ENCODE measurements at places on chromosomes 1 and 21.

GRCh38 chr1:17909634-17910033 is 154.5 kb downstream of the ACTL8 start:
- DNase-seq, result peak; percentile 21

- DNase-seq, result no peak
These were observed 12.4 kb downstream of the SLC30A1 start for GRCh38 chr1:211566431-211567025.

- DNase-seq, result no peak
These were observed 415.0 kb upstream of the ESRRG start for GRCh38 chr1:217138173-217138765.

GRCh38 chr1:236421022-236421421 is 26.9 kb downstream of the EDARADD start:
- no peak for DNase-seq

GRCh38 chr1:213166852-213167251 is 115.8 kb downstream of the RPS6KC1 start:
- DNase-seq, result no peak

DNA sequence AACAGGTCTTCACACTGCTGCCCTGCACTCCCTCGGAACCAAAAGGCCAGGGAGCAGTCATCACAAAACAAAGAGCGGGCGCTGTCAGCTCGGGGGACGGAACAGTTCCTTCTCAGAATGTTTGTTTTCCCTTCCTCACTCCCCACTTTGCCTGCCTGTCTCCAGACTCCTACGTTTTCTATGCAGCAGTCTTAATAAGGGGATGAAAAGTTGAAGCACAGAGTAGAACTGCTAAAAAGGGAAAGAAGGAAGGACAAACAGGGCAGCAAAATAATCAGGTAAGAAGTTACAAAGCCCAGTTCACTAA is 738 bp upstream of the GPR161 start:
- DNase-seq, result no peak

- no peak for DNase-seq
These were observed 166.1 kb downstream of the HIVEP3 start for GRCh38 chr1:41752514-41753170.

- no peak for DNase-seq
These were observed 19.2 kb upstream of the TRAF3IP3 start for GRCh38 chr1:209736490-209737117.

DNA sequence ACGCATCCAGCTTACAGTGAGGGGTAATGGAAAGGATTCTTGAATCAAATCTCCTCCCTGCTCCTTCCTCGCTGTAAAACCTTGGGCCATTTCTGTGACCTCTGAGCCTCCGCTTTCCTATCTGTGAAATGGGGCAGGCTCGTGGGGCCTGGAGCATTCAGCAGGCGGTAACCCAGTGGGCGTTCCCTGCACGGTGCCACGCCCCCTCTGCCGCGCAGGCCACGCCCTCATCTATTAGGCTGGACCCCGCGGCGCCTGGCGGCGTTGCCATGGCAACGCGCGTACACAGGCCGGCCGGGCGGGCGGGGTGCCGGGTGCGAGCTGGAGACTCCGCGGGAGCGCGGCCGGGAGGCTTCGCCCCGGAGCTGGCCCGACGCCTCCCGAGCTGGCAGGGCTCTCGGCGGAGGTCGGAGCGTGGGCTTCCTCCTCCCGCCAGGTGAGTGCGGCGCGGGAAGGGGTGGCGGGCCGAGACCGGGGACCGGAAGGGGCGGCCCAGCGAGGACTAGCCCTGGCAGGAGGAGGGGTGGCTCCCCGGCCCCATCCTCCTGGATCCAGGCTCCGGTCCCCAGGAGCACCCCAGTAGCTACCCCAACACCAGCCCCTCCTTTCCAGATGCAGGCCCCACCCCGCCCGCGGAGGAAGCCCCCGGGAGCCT is at the start of gene FHAD1:
TSS of gene FHAD1 (plus strand) at position 264 of the 655 bp plus-strand sequence. CDS start 4,562 bp downstream, outside the sequence.
- DNase-seq, result no peak

GRCh38 chr1:3213730-3214129 is 144.7 kb downstream of the PRDM16 start:
- DNase-seq, result no peak

- DNase-seq, result no peak
These were observed 2.9 kb downstream of the GPR37L1 start for GRCh38 chr1:202125611-202126010.

- no peak for DNase-seq
These were observed 10.0 kb upstream of the RPE65 start for GRCh38 chr1:68459796-68460195.

GRCh38 chr1:219340796-219341195 is 167.1 kb downstream of the LYPLAL1 start:
- no peak for DNase-seq

DNA sequence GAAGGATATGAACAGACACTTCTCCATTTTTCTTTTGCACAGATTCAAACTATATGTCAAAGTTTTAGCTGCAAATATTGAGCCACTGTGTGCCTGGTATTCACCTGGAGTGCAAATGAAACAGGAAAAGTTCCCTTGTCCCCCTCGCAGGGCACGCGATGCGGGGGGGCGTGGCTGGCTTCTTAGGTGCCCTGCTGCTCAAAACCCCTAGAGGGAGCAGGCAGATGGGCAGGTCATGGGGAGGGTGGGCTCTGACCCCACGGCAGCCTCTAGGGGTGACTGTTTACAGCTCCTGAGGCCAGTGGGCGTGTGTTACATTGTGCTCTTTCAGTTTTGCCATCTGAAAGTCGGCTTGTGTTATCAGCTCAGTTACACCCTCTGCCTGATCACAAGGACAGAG is 931.2 kb upstream of the B3GALT2 start:
- DNase-seq, result peak; percentile 1

- peak; percentile 43 for DNase-seq
These were observed 602 bp upstream of the RIMKLA start for GRCh38 chr1:42379794-42380585.

DNA sequence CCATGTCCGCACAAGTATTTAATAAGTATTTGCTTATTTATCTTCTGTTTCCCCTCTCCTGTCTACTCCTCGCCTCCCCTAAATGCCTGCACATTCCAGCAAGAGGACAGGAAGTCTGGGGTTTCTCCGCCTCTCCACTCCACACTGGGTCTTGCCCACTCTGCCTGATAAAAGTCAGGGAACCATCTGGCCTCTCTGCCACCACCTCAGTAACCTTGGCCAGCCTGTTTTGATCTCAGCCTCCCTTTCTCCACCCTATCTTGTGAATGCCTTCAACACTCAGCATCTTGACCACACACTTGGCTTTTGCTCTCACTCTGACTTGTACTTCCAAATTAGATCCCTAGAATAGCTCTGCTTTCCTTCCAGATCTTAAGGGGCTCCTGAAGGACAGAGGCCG is 165.3 kb upstream of the UBE2U start:
- DNase-seq, result peak; percentile 18

DNA sequence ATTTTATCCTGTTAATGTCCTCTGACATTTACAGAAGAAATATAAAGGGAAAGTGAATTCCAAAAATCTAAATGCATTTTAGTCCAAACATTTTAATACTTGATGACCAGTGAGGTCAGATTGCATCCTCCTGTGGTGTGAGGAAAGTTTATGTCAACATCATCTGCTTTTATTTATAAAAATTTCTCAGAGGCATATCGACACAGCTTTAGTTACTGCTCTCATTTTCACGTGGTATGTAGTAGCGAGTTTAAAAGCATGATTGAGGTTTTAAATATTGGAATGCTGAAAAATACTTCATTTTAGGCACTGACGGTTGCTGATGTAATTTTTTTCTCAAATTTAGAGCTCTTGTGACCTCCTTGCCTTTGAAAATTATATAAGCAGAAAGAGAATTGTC is 234.8 kb downstream of the HMCN1 start:
- DNase-seq, result no peak

- no peak for DNase-seq
These were observed 158.4 kb downstream of the ACTL8 start for GRCh38 chr1:17913326-17914115.

GRCh38 chr1:2027961-2028583 is 8.9 kb downstream of the GABRD start:
- no peak for DNase-seq

GRCh38 chr21:33543505-33544129 is 779 bp downstream of the SON start:
- DNase-seq, result peak; percentile 74

Measured in SJCRH30 (cell line).